ENCODE measurements at places on chromosomes 2 and 18.
A peak's percentile ranks its signal among the peaks of the same experiment; 100 is the strongest.

- no peak for DNase-seq
Measured at GRCh38 chr2:202193305-202193704, 45.1 kb downstream of the SUMO1 start.

DNA sequence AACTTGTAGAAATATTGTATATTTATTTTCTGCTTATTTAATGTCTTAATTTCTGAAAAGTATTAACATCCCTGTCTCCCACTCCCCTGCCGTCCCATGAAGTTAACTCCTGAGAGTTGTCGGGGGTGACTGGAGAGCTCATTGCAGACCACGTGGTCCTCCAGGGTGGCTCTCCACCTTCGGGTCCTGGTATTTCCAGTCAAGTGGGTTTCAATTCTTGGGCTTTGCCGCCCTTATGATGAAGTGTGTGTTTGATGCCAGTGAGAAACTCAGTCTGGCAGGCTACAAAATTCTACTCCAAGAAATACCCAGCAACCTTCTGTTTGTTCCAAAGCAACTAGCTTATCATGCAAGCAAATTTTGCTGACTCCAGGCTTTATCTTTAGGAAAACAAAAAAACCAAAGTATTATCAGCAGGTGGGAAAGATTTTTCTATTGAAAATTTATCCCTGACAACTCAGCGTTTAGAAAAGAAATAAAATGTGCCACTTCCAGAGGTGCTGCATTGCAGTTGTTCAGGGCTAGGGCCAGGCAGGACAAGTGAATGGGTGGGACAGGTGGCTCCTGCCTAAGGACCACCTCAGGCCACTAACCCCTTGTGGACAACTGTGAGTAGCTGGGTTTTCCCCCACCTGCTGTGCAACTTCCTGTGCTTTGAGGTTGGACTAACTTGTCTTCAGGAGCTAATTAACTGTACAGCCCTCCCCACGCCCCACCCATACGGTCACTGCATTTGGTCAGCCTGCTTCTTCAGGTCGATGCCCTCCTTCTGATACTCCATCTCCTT is 46.6 kb downstream of the BCL2L11 start:
- no peak for DNase-seq

GRCh38 chr2:237665713-237666143 is 38.3 kb downstream of the LRRFIP1 start:
- no peak for DNase-seq

DNA sequence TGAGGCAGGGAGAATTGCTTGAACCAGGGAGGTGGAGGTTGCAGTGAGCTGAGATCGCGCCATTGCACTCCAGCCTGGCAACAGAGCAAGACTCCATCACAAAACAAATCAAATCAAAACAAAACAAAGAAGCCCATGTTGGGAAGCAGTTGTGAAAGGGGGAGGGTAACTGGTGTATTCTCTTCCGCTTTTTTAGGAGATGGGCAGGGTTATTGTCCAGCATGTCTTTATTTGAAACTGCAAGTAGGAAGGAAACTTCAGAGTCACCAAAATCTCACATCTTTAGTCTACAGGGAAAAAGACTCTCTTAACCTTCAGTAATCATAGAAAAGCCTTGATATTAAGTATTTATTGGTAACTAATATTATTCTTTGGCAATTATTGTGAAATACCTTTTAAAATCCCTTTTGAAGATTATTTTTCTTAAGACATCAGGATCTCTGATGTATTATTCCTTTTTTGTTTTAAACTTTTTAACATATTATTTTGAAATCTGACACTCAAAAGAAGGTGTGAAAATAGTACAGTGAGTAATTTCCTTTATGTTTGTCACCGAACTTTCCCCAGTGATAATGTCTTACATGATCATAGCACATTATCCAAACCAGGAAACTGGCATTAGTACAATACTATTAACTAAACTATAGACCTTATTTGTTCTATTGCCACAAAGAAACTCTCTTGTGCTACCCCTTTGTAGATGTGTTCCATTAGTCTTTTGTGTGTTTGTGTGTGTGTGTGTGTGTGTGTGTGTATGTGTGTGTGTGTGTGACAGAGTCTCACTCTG is 84.3 kb upstream of the LTBP1 start:
- DNase-seq: no peak

DNA sequence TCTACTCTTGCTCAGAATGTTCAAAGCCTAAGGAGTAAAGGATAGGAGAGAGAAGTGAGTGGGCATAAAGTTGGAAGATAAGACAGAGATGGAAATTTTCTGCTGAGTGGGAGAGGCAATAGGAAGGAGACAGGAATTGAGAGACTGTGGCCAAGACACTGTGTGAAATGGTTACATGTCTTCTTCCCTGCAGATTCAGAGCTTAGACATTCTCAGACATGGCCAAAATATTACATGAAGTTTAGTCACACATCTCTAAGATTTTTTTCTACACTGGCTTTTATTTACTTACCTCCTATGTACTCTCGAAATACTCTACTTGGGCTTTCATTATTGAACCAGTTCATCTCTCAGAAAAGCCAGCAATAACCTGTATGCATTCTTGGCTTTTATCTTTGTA is 363.0 kb upstream of the FANCL start:
- no peak for DNase-seq

DNA sequence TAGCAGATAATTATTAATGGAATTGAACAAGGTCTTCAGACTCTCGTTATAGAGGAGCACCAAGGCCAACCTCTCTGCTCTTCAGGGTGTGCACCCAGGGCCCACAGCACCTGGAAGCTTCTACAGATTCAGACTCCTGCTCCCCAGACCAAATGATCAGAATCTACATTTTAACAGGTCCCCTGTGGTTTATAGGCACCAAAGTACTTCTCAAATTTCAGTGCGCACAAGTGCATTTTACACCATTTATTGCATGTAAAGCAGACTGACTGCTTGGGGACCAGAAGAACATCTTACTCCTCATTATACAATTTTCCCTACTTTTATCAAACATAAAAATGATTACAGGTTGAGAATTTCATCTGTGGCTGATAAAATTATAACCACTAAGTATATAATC is 163.9 kb downstream of the COL4A4 start:
- no peak for DNase-seq

DNA sequence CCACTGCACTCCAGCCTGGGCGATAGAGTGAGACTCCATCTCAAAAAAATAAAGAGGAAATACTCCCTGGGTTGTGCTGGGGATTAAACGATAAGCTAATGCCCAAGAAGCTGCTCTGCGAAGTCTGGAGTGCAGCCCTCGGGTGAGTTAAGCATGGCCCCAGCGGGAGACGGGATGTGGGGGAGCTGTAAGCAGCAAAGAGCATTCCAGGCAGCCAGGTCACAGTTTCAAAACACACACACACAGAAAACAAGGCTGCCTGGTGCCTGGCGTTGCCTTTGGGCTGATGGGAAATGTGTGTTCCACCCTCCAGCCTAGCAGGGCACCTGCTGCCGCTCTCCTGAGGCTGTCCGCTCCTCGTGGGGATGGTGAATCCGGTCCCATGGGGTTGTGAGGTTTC is 24.1 kb downstream of the ODC1 start:
- DNase-seq: no peak

DNA sequence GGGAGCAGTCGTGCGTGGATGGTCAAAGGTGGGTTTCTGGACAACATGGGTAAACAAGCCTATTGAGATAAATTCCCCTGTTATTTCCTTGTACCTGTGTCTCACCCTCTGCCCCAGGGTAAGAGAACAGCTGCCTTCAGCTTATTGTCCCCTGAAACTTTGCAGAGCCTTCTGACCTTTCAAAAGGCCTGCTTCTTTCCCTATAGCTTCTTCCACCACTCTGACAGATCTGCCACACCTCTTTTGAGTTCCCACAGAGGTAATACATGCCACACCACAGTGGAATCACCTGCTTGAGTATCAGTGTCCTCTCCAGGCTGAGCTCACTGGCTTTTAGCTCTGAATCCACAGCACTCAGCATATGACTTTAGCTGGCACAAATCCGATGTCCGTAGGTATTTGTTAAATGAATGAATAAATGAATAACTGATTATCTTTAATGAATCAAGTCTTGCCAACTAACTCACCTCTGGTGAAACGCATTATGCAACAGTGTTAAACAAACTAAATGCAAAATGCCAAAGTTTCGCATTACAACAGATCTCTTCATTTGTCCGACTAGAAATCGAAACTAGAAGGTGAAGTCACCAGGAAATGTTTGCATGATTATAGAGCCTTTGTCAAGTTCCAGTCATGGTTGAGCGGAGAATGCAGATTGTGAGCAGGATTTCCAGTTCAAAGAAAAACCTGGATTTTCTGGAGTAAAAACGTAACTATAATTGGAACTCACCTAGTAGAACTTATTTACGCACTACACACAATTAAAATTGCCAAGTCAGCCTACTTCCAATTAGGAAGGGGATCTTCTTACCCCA is 16.4 kb downstream of the DYNAP start:
- DNase-seq: peak; percentile 80

DNA sequence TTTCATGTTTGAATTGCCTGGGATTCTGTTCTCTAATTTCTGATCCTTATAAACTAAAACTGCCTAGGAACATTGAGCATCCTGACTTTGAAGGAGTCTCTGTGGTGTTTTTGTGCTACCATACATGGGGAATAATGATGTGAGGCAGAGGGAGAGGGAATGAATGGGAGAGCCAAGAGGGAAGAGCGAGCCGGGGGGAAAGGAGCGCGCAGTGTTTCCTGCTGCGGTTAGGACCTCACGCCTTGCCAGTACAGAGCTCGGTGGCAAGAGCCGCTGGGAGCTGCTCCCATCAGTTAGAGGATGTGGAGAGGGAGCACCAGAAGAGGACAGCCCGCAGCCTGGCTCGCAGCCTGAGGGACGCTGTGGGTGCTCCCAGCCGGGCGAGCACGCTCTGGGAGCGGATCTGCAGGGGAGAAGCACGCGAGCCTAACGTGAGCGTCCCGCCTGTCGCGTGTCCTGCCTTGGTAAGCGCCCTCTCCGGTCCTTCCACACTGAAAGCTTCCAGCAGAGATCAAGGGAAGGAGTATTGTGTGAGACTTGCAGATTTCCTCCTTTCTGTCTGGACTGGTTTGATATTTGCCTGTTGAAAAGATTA is 114.7 kb downstream of the FAM210A start:
- no peak for DNase-seq

DNA sequence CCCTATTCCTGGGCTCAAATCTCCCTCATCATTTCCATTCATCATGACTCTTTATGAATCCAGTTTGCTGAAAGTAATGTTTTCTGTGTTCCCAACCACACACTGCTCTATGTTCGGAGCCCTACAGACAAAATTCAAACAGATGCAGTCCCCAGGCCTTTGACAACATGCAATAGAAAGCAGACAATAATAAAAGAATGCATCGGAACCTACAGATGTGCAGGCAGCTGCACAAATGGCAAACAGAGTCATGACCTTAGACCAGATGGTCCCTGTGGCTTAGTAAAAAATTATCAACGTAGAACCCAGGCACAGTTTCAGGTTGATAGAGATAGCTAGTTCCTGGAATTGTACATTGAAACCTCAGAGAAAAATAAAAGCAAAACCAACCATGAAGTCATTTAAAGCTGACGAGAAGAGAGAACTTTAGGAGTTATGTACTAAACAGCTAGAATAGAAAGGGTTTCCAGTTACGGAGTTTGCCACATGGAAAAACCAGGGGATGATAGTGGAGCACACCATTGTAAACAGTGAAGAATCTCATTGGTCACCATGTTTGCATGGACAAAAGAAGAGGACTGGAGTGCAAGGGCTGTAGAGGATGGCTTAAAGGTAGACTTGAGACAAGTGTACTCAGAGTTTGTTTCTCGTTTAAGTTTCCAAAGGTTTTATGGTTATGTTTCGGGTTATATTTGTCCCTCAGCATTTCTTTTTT is 23.2 kb upstream of the ACVR1 start:
- DNase-seq: no peak

GRCh38 chr2:135037831-135038230 is 9.4 kb downstream of the MAP3K19 start:
- no peak for DNase-seq

- no peak for DNase-seq
Measured at GRCh38 chr2:86241611-86242010, 42.4 kb downstream of the MRPL35 start.

DNA sequence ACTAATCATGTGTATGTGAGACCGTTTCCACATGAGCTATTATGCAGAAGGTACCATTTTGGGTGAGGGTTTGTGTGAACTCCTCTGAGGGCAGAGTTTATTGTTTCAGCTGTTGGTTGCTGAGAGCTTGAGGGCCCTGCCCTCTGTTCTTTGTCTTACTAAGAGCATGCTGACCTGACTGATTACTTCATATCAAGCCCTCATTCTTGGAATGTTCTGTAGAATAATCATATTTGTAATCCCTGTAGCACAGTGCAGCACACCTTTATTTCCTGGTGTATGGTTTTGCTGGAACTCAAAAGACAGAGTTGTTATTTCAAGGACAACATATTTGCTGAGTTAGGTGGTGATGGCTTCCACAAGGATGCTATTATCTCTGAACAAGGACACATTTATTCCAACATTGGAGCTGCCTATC is 118.5 kb downstream of the GALNT3 start:
- no peak for DNase-seq

- no peak for DNase-seq
Measured at GRCh38 chr2:70712916-70713315, 55.1 kb downstream of the ADD2 start.

DNA sequence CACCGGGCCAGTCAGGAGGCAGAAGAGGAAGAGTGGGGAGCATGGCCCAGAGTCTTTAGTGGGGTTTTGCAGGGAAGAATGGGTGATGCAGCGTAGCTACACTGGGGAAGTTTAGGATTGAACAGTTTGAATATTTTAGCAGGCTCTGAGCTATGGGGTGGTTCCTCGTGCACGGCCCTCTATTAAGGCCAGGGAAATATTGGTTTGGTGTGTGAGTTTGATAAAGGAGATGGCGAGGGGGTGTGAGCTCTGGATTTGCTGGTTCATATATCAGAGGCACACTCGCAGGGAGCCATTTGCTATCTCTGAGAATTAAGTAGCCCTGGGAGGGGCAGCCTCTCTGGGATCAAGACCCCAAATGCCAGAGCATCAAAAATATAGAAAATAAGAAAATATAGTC is 50.1 kb downstream of the BOLA3 start:
- no peak for DNase-seq

DNA sequence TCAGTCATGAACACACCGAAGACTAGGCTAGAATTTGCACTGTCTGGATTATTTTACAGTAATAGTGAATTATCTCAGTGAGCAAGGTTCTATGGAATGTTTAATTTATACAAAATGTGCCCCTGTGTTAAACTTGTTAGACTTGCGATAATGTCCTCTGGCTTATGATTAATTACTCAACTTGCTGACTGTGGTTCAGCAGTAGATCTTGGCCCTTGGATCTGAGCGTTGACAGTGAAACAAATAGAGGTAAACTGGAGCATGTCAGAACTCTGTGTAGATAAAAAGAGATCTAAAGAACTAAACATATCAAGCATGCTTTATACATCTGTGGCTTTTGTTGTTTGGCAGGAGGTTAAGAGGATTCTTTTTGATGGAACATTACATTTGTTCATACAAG is 407.6 kb downstream of the DSEL start:
- DNase-seq: no peak

- DNase-seq: no peak
Measured at GRCh38 chr2:226117510-226118065, 682.0 kb downstream of the IRS1 start.

DNA sequence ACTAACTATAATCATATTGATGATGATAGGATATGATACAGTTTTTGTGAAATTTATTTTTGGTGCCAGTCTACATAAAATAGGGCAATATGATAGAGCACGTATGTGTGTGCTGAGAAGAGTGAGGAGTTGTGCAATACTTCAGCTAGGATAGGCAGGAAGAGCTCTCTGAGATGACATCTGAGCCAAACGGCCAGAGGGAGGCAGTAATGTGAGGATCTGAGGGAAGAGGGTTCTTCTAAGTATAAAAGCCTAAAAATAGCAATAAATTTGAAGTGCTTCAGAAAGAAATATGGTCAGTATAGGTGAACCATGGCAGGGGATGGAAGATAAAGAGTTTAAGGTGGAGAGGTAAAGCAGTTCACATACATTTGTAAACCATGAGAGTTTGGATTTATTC is 102.5 kb downstream of the OLA1 start:
- no peak for DNase-seq

Data from NCI-H1048 (cell line).